ENCODE measurements at places on chromosomes 16 and 17. TPM values are rescaled to one million over a fixed set of nuclear protein-coding genes. Genes with fewer than 3 reads are reported as not detected.

DNA sequence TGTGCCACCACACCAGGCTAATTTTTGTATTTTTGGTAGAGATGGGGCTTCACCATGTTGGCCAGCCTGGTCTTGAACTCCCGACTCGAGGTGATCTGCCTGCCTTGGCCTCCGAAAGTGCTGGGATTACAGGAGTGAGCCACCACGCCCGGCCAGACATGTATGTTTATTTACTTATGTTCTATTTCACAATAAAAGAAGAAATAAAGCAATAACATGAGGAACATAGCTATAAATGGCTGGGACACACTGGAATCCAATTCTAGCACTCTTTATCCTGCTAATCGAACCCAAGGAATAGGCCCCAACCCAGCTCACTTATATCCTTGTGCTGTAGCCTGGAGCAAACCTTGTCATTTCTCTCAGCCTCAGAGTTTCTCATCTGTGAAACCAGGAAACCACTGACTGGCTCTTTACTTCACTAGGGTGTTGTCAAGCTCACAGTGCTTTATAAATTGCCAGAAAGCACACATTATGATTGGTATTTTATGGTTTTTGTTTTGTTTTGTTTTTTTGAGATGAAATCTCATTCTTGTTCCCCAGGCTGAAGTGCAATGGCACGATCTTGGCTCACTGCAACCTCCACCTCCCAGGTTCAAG, 4.3 kb upstream of the ODAD4 start:
- no peak for DNase-seq

HYDIN gene
- 0.30 TPM for total RNA-seq

- no peak for DNase-seq
These were observed 17.0 kb downstream of the LSM12 start for GRCh38 chr17:44049294-44050060.

DNA sequence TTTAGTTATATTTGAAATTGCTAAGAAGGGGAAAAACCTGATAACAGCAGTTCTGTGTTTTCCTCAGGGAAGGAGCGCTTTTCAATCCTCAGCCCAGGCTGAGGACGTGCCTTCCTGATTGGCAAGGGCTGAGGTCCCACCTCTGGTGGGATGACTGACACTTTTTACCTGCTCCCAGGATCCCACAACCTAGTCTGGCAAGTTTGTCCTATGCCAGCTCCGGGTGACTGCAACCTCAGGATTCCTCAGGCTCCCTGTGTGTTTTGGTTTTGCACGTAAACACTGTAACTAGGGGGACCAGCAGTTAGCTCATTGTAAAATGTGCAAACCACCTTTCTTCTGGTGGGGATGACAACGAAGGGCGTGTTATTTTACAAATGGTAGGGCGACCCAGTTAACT, 7.5 kb downstream of the MARCHF10 start:
- no peak for DNase-seq

SRCIN1 gene
- 0.44 TPM for total RNA-seq

PPP1R27 gene
- total RNA-seq: not detected

RDM1 gene
- total RNA-seq: not detected

DNA sequence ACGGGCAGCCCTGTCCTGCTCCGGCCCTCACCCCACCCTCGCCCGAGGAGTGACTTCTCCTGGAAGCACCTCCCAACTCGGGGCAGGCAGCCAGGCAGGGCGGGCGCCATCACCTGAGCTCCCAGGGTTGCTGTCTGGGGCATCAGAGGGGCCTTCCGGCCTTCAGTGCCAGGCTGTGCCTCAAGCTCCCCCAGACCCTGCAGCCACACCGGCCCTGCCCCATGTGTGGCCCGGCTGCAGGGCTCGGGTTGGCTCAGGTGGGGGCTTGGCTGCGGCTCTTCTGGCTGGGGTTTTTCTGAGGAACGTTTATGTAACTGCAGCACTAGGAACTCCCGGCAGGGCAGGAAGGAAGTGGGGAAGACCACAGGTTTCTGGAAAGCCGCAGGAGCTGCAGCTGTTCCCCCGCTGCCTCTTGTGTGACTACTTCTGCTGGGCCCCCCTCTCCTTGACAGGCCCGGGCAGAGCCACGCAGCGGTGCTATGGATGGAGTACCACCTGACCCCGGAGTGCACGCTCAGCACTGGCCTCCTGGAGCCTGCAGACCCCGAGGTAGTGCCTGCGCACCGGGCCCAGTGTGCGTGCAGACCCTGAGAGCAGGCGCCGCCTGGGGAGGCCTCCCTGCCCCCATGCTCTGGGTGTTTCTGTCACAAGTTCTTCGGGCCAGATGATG, 45.6 kb downstream of the PRMT7 start:
- DNase-seq: no peak

GRCh38 chr16:71354156-71354555, 4.4 kb upstream of the CALB2 start:
- no peak for DNase-seq

SPATA22 gene
- total RNA-seq: 2.7 TPM

DNA sequence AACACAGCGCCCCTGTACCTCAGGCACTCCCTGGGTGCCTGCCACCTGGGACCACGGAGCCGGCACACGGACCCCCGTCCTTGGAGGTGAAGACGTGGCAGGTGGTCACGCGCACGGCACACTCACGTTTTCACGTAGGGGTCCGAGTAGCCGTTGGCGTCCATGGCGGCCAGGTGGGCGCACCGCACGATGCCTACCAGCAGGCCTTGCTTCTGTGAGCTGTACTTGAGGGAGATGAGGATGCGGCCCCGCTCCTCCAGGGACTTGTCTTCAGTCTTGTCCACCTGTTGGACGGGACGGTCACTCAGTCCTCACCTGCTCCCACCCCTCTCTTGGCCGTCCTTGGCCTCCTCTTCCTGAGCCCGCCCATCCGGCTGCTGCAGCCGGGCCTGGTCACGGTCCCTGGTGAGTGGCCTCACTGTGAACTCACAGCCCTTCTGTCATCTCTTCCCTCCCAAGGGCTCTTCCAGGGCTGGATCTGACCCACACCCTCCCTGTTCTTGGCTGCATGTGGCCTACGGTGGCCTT, 18.8 kb downstream of the SCGB1C2 start:
- no peak for DNase-seq

- no peak for DNase-seq
These were observed 164.4 kb upstream of the GSE1 start for GRCh38 chr16:85448557-85449190.

DNA sequence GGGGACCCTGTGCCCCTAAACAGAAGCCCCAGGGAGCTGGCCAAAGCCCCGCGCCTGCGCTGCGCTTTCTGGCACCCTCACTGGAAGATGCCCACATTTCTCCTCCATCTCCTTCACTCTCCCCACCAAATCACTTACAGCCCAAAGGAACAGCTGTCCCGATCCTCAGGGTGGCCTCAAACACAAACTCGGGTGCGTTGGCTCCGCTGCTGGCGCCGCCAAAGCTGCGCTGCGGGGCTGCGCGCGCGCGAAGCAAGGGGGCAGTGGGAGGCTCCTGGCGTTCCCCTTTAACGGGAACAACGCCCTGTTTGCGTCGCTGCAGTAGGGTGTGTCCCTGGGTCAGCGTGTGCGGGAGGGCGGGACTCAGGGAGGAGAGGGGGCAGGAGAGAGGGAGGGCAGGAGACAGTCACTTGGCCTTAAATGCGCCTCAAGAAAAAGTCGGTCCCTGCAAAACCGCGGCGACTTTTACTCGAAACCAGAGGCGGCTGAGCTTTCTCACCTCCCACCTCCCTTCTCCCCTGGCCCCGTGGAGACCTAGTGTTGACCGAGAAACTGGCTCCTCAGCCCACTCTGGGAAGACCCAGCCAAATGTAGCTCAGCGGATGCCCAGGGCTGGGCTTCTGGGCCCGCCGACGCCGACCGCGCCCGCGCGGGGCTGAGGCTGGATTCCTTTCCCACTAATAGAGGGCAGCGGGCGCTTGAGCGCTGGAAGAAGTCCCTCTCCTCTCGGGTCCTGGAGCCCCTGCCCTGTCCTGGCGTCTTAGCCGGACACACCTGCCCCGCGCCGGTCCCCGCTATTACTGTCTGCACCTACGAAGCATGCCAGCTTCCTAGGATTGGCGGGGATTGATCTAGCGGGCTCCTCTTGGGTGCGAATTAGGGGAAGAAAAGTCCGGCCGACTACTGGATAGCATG, 2.6 kb downstream of the PMP22 start:
- DNase-seq: peak; percentile 87

- no peak for DNase-seq
These were observed 37.4 kb downstream of the BPTF start for GRCh38 chr17:67862614-67863217.

DNA sequence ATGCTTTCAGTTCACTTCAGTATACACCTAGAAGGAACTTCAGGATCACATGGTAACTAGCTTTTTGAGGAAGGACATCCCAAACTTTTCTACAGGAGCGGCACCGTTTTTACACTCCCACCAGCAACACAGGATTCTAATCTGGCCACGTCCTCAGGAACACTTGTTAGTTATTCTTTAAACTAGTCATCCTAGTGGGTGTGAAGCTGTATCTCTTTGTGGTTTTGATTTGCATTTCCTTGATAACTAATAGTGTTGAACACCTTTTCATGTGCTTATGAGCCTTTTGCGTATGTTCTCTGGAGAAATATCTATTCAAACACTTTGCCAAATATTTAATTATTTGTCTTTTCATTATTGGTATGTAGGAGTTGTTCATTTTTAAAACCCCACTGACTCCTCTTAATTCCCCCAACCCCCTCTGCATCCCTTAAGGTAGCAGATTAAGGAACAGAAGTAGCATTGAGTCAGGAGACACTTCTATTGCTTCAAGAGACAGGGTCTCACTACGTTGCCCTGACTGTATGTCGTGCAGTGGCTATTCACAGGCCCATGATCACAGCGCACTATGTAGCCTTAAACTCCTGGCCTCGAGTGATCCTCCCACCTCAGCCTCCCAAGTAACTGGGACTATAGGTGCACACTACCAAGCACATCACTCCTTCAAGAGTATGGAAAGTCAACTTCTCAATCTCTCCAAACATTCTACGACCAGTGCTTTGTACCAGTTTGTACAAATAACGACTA, 25.4 kb downstream of the YWHAE start:
- no peak for DNase-seq

- DNase-seq: no peak
These were observed 46.7 kb downstream of the MAP2K6 start for GRCh38 chr17:69460963-69461922.

DNA sequence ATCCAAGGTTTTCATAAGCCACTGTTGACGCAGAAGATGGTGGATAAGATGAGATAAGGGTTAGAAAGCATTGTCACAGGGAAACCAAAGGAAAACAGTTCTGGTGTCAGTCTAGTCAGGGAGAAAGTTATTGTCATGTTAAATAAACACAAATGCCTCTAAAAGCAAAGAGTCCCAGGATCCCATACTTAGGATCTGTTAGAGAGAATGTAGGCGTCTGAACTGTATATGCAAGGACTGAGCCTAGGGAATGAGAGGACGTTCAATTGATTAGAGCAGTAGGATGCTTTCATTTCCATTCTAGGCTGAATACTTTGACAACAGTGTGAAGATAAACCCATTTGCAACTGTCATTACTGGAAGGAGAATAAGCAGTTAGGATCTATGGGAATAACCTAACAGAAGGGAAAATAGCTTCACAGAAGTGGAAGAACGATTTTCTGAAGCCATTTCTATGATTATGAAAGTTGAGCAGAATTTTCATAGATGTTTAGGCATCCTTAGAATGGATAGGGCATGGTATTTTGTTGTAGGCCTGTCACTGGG, 1149.1 kb upstream of the CDH8 start:
- no peak for DNase-seq

MT1M gene
- 39.8 TPM for total RNA-seq

GRCh38 chr16:26665166-26665939, 401.4 kb upstream of the C16orf82 start:
- no peak for DNase-seq

GRCh38 chr16:35730251-35730650, 2270.8 kb downstream of the TP53TG3F start:
- no peak for DNase-seq

DNA sequence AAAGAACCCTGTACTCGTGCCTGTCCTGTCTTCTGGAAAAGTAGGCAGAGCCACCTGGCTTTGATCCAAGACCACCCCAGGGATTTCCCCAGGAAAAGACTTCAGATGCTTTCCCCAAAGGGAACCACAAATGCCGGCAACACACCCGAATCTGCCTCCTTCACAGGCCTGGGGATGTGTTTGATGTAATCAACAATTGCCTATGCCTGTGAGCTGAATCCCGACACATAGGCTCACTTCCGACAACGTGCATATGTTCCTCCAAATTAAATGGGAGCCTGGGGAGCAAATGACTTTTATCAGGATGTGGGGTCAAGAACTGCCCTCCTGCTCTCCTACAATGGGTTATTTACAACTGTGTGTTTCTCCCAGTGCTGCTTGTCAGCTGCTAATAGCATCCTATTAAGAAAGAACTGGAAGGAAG, 535.2 kb upstream of the CDH11 start:
- no peak for DNase-seq

GP1BA gene
- not detected for total RNA-seq

- DNase-seq: peak; percentile 44
These were observed 138.2 kb upstream of the COX10 start for GRCh38 chr17:13931111-13931526.

- DNase-seq: no peak
These were observed 33.4 kb downstream of the CDK5R1 start for GRCh38 chr17:32520104-32520701.

- DNase-seq: no peak
These were observed 240.3 kb upstream of the IRX3 start for GRCh38 chr16:54526916-54527315.

DNA sequence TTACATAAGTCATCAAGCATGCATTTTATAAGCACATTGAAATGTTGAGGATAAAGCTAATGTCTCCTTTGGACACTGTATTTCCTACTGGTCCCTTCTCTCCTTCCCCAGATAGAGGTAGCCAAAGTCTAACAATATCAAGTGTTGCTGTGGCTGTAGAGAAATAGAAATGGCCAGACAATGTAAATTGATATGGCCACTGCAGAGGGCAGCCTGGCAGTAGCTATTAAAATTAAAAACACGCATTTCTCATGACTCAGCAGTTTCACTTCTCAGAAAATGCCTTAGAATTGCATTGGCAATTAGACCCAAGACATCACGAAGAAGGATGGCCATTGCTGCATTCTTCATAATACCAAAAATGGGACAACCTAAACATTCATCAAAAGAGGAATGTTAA, 46.8 kb upstream of the MRTFB start:
- DNase-seq: no peak

DNA sequence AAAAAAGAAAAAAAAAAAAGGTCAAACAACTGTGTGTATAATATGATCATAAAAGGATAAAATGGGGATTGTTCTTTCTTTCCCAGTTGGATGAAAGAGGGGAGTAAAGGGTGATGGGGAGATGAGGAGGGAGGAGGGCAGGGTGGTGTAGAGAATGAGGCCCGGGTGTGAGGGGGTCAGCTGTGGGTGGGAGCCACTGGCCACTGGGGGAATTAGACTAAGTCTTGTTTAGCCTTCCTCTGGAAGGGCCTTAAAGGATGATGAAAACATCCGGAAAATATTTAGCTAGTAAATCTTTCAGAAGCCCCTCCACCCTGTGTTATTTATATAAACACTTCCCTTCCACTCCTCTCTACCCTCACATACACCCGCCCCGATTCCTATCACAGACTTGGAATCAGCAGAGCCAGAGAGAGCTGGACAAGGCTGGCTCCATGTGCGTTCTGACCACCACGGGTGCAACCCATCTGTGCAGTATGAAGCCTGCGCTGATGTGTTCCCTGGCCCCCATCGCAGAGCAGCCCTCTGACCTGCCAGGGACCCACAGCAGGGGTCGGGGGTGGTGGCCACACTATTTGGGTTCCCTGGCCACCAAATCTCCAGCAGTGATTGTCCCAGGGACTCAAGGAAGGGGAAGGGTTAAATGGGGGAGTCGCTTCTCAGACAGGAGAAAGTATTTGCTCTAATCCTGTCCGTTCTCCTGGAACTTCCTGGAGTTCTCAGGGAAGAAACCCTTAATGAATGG, 72.7 kb downstream of the GAS7 start:
- no peak for DNase-seq

- no peak for DNase-seq
These were observed 166.2 kb downstream of the XYLT1 start for GRCh38 chr16:17304491-17305119.

SYCE1L gene
- total RNA-seq: not detected

All from tibial nerve (tissue), 4 donors.